ENCODE measurements at places on chromosomes 3 and 15.
A peak's percentile ranks its signal among the peaks of the same experiment; 100 is the strongest.

DNA sequence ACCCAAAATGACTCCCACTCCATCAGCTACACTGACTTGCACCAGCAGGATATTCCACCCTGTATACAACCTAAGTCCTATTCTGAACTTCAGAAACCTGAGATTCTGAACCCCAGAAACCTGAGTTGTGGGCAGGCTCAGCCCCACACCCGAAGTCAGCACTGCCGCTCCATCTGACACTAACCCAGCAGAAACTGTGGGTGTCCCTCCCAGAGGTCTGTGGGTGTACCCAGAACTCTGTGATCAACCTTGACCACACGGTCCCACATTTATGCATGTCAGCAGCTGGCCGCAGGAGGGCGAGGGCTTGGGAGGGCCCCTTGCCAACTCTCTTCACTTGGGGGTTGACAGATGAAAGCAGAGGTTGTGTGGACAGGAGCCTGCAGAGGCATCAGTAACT is 9.3 kb downstream of the OXTR start:
- no peak for DNase-seq

- no peak for DNase-seq
Measured at GRCh38 chr3:119774444-119774843, 7.5 kb upstream of the NR1I2 start.

DNA sequence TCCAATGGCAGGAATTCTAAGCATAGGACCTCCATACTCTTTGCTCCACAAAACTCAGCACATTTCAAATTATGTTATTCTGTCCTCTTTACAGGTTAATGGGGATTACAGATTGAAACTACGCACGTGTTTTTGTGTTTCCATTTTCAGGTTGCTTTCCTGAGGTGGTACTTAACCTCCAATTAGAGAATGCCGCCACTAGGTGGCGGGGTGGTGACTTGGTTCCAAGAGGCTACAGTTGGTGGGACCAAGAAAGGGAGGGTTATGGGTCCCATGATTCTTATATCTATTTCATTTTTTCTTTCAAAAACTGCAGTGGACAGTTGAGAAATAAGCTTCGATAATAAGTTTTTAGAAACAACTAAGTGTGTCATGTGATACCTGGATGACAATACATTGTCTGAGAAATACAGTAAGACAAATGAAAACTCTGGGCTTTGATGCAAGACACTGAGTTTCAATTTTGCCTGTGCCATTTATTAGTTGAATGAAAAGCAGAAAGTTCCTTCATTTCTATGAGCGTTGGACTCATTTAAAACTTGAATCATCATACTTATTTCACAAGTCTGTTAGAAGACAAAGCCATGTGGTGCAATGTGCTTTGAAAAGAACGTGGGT is 539.0 kb downstream of the FGF12 start:
- DNase-seq: peak; percentile 55

DNA sequence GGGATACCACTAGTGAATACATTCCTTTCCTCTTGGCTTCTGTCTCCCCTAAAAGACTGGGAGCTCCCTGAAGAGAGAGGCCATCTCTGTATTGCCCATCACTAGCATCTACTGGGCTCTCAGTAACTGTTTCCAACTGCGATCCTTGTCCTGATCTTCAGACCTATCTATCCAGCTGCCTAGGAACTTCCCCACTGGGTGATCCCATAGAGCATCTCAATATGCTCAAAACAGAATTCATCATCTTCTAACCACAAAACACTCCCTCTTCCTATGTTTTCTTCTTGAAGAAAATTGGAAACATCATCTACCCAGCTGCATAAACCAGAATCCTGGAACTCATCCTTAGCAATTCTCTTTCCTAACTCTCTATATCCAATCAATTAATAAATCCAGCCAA is 54.6 kb downstream of the PLD1 start:
- no peak for DNase-seq

DNA sequence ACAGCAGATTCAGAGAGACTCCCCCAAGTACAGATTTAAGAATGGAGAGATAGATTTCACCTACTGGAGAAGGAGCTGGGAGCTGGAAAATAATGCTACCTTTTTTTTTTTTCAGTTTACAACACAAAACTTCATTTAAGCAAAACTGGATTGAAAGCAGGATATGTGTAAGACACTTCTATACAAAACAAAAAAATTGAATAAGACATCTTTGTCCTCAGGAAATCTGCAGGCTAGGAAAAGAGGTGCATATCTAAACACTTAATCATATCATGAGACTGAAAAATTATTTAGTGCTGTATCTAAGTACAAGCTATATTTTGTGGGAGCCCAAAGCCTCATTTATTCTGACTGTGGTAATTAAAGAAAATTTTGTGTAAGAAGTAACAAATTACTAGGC is 516.1 kb downstream of the ZIC1 start:
- no peak for DNase-seq

- no peak for DNase-seq
Measured at GRCh38 chr15:77513226-77513625, 92.5 kb downstream of the HMG20A start.

Data from kidney tubule cell (primary cell).